ENCODE measurements at places on chromosomes 11 and 22.
A peak's percentile ranks its signal among the peaks of the same experiment; 100 is the strongest.

- no peak for DNase-seq
Observed at GRCh38 chr22:44924710-44925109, 85.1 kb downstream of the PHF21B start.

DNA sequence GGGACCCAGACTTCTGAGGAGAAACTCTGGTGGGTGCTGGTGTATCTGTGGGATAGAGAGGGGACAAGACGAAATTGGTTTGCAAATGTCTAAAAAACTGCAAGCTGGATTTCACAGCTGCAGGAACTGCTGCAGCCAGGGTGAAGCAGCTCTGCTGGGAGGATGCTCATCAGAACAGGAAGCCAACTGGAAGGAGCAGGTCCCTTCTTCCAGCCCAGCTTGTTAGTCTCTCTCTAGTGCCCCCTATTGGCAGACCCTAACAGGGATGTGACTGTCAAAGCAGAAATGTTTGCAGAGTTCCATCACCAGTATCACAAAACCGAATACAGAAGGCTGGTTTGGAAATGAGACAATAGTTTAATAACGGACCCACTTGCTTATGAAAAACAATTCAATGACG is 74.8 kb upstream of the SLC22A12 start:
- no peak for DNase-seq

DNA sequence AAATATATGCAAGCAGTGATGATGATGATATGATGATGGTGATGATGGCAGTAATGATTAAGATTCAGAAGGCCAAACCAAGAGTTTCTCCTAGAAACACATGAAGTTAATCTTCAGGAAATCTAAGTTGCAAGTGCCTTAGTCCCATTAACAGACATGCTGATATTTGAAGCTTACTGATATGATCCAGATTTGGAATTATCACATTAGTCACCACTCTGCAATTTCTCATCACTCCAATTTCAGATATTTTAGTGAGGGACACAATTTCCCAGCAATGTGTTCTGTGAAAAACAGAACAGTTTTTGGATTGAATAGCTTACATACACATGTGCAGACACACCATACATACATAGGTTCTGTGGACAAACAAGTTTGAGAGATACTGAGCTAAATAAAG is 411.4 kb upstream of the FAT3 start:
- no peak for DNase-seq

DNA sequence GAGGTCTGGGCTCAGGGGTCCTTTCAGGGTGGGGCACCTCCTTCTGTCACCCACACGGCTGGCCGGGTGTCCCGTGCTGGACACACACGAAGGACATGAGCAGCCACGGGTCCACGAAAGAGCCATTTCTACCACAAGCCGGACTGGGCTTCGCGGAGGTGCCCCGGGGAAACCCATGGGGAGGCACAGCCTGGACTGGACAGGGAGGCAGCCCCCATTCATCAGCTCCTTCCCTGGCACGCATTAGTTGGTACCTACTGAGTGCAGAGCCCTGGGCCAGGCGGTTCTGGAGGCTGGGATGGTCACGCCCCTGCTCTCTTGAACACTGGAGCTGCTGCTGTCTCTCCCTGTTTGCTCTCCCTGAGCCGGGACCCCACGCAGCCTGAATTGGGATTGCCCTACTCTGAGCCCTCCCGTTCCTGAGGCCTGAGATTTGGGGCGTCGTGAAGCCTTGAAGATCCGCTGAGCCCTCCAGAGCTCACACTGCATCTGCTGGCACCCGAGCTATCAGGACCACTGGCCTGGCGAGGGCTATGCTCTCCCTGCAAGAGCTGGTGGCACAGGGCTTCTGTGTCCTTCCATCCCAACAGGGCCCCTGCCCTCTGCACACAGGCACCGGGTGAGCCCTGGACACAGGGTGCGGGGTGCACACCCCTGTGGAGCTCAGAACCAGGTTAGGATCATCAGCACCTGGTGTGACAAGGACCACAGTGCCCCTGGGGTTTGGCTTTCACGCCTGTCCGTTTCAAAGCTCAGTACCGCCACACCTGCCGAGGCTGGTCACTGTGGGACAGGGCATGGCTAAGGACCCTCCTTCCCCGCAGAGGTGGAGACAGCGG is 84.6 kb downstream of the MYEOV start:
- DNase-seq, result peak; percentile 10

- no peak for DNase-seq
Observed at GRCh38 chr11:64778223-64778472, 194 bp downstream of the SF1 start.

GRCh38 chr11:107337917-107338316 is 119.7 kb downstream of the CWF19L2 start:
- no peak for DNase-seq

All from CD4-positive, alpha-beta T cell treated with Interleukin-15 for 1 hour (primary cell).